ENCODE measurements at places on chromosomes 6 and 20. TPM values are rescaled to one million over a fixed set of nuclear protein-coding genes. Genes with fewer than 3 reads are reported as not detected.
A peak's percentile ranks its signal among the peaks of the same experiment; 100 is the strongest.

DNA sequence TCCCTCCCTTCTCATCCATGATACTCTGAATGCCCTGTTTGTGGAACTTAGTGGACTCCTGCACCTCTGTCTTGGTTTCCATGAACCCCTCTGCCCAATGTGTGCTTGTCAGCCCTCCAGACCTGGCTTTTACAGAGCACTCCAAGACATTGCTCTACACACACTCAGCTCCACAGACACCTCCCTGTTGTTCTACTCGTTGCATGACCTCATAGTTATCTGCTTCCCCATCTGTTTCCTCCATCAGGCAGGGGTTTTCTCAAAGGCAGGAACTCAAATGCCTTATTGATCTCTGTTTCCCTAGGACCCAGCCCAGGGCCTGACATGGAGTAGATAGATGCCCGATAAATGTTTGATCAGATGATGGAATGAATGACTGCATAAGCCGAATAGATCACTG, 13.3 kb downstream of the PLCG1 start:
- H3K4me1 ChIP-seq, result peaks cover 3% of the 10 kb centered on the region
- no peak overlapping the region for H3K4me3 ChIP-seq
- no peak overlapping the region for H3K27ac ChIP-seq
- DNase-seq, result no peak
- H3K36me3 ChIP-seq, result no peaks in the 10 kb centered on the region

DNA sequence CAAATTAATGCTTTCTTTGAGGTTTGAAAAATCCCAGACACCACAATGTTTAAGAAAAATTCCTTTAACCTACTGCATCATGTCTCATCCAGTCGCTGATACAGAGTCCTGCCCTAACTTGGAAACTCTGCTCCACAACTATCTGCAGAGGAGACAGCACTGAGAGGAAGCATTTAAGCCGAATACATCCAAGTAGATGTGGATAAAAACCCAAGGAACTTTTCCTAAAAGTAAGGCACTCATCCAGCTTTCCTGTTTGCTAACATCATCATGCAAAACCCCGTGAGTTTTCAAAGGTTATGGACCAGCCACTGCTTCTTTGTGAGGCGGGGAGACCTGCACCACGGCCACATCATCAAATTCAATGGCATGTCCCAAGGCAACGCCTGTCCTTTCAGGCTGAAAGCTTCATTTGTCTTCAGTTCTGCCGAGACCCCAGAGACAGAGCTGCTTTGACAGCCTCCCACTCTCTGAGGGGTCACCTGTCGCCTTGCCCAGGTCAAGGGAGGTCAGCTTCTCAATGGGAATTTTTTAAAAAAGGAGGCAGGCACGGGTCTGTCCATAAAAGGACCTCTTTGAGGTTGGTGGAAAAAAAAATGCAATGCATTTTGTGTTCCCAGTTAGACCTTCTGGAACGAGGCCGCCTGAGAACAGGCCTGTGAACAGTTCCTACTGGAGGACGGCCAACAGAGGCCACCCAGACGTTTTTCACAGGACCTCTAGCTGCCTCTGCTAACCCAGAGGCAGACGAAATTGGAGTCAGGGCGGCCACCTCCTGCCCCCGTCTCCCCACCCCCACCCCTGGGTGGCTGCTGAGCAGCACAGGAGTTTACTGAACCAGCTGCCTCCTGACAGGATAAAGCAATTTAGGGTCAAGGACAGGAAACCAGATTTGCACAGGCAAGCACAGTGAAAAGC, 142.5 kb upstream of the HDDC2 start:
- H3K27me3 ChIP-seq, result no peaks in the 10 kb centered on the region
- no peak for DNase-seq
- no peaks in the 10 kb centered on the region for H3K36me3 ChIP-seq
- no peak overlapping the region for H3K4me3 ChIP-seq

DNA sequence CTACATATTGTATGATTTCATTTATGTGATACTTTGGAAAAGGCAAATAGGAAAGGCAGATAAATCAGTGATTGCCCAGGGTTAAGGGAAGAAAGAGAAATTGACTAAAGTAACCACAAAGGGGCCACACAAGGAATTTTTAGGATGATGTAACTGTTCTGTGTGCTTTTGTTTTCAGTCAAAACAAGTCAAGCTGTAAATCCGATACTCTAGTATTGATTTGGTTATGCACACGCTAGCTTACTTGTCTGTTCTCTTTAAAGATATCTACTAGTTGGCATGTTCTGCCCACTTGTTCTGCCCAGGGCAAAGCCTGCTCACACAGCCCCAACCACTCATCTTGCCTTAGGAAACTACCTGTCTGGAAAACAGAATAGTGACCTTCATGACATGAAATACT, 6.4 kb downstream of the FBXL4 start:
- H3K36me3 ChIP-seq, result no peaks in the 10 kb centered on the region
- H3K4me3 ChIP-seq, result no peak overlapping the region
- no peaks in the 10 kb centered on the region for H3K27me3 ChIP-seq

DNA sequence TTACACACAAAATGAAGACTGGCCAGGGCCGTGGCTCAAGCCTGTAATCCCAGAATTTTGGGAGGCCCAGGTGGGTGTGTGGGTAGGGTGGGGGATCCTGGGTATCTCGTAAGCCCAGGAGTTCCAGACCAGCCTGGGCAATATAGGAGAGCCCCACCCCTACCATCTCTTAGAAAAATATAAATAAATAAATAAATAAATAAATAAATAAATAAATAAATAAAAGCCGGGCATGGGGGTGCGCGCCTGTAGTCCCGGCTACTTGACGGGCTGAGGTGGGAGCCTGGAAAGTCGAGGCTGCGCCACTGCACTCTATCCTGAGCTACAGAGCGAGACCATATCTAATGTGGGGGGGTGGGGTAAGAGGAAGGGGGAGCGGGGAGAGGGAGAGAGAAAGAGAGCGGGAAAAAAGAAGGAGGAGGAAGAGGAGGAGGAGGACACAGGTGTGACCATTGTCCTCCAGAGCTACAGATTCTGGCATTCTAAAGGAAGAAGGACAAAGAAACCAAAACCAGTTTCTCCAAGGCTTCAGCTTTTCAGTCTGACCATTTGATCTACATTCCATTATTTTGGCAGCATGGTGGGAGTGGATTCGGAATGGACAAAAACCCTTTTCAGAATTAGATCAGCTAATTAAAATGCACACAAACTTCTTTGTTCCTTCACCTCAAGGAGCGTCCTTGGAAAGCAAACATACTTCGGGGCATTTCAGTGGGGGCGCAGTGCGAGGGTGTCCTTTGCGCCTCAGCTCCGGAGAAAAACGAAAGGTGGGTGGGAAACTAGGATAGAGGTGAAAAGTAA, 577 bp upstream of the C6orf141 start:
- H3K27ac ChIP-seq, result no peak overlapping the region
- H3K27me3 ChIP-seq, result peaks cover 58% of the 10 kb centered on the region
- no peak for DNase-seq
- peaks cover 13% of the 10 kb centered on the region for H3K4me1 ChIP-seq

DNA sequence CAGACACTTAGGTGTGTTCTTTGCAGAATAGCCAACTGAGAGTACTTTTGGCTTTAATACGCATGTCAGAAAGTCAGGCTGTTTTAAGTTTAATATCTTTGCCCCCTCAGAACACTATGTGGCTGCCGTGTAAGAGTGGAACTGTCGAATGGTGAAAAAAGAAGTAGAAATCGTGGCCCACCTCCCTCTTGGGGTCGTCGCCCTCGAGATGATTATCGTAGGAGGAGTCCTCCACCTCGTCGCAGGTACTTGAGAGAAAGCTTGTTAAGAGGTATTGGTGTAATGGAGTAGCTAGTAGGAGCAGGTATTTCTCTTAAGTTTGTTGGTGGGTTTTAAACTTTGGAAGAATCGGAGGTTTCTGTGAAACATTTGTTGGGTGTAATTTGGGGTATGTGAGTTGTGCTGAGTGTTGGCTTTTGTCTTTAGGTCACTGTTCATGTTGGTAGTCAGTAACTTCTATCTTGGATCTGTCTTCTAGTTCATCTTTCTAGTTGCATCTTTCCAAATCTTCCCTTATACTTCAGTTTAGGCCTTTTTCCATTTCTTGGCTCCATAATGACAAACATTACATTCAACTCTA, 4.7 kb downstream of the SRSF3 start:
- DNase-seq, result no peak
- H3K27me3 ChIP-seq, result no peaks in the 10 kb centered on the region
- peak overlapping the region; percentile 94 for H3K4me3 ChIP-seq
- H3K4me1 ChIP-seq, result peaks cover 33% of the 10 kb centered on the region

GRCh38 chr20:1887756-1888155, 7.5 kb upstream of the SIRPA start:
- DNase-seq, result no peak
- H3K27ac ChIP-seq, result no peak overlapping the region
- no peak overlapping the region for H3K4me3 ChIP-seq
- no peaks in the 10 kb centered on the region for H3K27me3 ChIP-seq
- H3K4me1 ChIP-seq, result peaks cover 14% of the 10 kb centered on the region

DNA sequence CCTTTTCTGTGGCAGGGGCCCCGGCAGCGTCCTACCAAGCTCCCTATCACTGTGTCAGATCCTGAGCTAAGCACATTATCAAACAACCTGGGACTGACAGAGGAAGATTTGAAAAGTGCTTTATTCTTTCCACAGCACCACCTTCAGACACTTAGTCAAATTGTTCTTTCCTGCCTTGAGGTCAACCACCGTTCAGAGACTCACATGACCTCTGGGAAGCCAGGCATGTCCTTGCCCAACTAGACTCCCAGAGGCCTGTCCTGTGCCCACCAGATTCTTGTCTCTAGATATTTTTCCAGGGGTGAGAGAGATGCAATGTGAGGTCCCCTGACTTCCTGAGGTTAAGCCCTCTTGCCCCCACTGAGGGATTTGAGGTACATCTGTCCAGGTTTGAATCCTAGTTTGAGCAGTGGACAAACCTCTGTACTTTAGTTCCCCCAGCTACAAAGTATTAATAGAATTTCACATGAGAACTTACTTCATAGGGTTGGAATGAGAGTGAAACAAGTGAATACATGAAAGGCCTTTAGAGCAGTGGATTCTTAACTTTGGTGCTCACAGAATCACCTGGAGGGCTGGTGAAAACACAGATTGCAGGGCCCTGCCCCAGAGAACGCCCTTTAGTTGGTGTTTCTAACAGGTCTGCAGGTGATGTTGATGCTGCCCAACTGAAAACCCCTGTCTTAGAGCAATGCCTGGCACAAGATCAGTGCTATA, 179.8 kb downstream of the CLIC5 start:
- peak overlapping the region; percentile 27 for H3K27ac ChIP-seq
- H3K36me3 ChIP-seq, result no peaks in the 10 kb centered on the region
- no peaks in the 10 kb centered on the region for H3K27me3 ChIP-seq
- peaks cover 11% of the 10 kb centered on the region for H3K4me1 ChIP-seq
- DNase-seq, result peak; percentile 39

DNA sequence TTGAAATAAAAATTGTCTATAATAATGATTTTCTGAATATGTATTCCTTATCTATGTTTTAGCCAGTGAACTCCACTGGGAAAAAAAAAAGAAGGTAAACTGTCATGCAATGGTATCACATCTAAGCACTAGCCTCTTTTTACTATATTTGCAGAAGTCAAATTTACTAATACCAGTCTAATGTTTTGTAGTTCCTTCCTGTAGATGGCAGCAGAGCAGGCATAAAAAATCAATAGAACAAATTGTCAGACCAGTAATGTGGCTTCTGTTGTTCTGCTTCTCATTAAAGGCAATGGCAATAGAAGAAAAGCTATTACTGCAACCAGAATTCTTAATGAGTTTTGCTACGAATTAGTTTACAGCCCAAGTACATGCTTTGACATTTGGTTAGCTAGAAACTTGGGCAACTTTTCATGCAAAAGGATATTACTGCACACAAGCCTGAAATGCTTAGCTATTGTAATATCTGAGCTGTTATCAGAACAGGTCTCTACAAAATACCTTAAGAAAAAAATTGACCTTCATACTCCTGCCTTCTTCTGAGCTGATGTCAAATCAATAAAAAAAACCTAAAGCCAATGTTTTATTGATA, 476.9 kb downstream of the KHDRBS2 start:
- DNase-seq, result peak; percentile 4
- H3K4me1 ChIP-seq, result peaks cover 11% of the 10 kb centered on the region
- H3K27ac ChIP-seq, result no peak overlapping the region
- H3K4me3 ChIP-seq, result no peak overlapping the region
- H3K36me3 ChIP-seq, result no peaks in the 10 kb centered on the region
- no peaks in the 10 kb centered on the region for H3K27me3 ChIP-seq

DNA sequence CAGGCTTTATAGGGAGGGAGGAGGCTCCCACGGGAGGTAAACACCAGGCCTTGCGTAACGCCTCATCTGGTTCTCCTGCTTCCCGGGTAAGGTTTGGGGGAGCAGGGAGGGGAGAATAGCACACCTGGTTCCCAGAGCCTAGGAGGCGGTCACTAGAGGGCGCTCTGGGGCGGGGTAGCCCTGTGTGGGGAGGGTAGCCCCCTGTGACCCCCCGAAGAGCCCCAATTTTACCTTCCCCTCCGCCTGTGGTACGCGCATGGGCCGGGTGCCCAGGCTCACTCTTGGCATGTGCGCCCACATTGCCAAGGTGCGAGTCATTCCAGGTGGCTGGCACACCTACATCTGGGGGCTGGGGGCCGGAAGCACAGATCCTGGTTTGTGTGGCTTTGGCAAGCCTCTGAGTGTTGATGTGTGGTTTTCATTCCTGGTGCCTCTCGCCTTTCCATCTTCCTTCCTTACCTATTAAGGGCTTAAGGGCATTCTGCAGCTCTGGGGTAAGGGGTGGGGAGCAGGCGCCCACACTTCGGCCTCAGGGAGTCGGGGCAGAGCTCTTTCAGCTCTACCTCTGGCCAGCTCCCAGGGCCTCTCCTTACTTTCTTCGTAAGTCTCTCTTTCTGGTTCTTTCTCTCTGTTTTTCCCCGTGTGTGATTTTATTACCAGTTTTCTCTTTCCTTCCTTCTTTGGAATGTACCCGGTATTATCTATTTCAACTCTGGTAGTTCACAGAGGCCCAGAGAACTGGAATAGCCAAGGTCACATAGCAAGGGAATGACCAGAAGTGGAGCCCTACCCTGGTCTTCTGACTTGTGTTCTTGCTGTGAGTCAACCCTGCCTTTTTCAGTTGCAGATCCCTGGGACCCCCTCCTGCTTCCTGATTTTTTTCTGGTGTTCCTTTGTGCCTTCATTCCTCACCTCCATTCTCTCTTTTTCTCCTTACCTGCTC, 492 bp upstream of the RNF39 start:
- no peak for DNase-seq
- H3K27ac ChIP-seq, result no peak overlapping the region
- H3K27me3 ChIP-seq, result peaks cover 92% of the 10 kb centered on the region
- H3K4me3 ChIP-seq, result peak overlapping the region; percentile 4

GRCh38 chr6:7644417-7644816, 54.4 kb downstream of the SNRNP48 start:
- H3K27me3 ChIP-seq, result no peaks in the 10 kb centered on the region
- H3K36me3 ChIP-seq, result no peaks in the 10 kb centered on the region
- DNase-seq, result no peak
- H3K4me1 ChIP-seq, result no peaks in the 10 kb centered on the region
- H3K27ac ChIP-seq, result no peak overlapping the region

GRCh38 chr20:44572551-44573500, 9.6 kb upstream of the PKIG start:
- peak; percentile 84 for DNase-seq
- H3K27me3 ChIP-seq, result no peaks in the 10 kb centered on the region

The CYP39A1 gene
- total RNA-seq, result 4.3 TPM

The TRERF1 gene
- total RNA-seq, result 5.7 TPM

The MATN4 gene
- total RNA-seq, result not detected

The AVP gene
- not detected for total RNA-seq

The CFAP61 gene
- total RNA-seq, result not detected

The YWHAB gene
- total RNA-seq, result 66.0 TPM

The SYNDIG1 gene
- total RNA-seq, result 1.7 TPM

The MROH8 gene
- total RNA-seq, result 5.8 TPM
